ENCODE measurements at places on chromosomes 1 and 21.

GRCh38 chr1:21898326-21899200 lies 38.5 kb downstream of the HSPG2 start:
- no peak for DNase-seq

- DNase-seq: no peak
Observed at GRCh38 chr1:12161662-12162458, 4.9 kb upstream of the TNFRSF1B start.

- DNase-seq: no peak
Observed at GRCh38 chr1:150406483-150406882, 42.5 kb downstream of the RPRD2 start.

DNA sequence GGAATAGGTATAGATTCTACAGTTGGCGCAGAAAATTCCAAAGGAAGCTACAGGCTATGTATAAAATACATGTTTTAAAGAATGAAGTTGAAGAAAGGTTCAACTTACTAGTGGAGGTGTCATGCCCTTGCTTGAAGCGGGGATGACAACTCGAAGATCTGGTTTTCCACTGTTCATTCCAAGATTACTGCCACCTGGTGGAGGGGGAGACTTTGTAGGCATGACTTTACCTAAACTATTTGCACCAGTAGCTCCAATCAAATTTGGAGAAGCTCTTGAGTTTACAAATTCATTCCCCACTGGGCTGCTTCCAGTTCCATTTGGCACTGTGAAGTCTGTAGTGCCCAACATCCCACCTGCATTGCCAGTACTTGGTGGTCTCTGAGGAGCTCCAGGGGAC lies 81.7 kb downstream of the AXDND1 start:
- peak; percentile 10 for DNase-seq

- DNase-seq: no peak
Observed at GRCh38 chr1:158969166-158969565, 37.8 kb downstream of the PYHIN1 start.

- DNase-seq: no peak
Observed at GRCh38 chr1:225880222-225880588, 2.0 kb downstream of the TMEM63A start.

DNA sequence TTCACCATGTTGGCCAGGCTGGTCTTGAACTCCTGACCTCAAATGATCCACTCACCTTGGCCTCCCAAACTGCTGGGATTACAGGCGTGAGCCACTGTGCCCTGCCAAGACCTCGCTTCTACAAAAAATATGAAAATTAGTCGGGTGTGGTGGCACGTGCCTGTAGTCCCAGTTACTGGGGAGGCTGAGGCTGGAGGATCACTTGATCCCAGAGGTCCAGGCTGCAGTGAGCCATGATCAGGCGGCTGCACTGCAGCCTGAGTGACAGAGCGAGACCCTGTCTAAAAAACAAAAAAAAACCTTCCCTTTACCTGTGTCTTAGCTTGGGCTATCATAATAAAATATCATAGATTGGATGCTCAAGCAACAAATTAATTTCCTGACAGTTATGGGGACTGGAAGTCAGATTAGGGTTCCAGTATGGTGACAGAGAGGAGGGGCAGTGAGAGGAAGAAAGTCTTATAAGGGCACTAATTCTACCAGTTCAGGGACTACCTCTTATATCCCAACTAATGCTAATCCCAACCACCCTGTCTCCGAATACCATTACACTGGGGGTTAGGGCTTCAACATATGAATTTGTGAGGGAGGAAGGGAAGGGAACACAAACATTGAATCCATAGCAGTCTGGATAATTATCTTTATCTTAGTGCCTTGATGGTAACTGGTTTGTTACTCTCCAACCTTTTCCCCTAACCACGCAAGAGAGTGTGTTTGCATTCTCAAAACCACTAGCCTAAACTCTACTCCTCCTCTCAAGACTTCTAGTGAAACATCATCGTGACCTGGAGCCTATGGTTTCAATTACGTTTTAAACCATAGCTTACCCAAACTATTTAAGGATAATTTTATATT lies 1.0 kb upstream of the NAXE start:
- DNase-seq: no peak

GRCh38 chr1:162537216-162537615 lies 24.3 kb upstream of the UAP1 start:
- no peak for DNase-seq

DNA sequence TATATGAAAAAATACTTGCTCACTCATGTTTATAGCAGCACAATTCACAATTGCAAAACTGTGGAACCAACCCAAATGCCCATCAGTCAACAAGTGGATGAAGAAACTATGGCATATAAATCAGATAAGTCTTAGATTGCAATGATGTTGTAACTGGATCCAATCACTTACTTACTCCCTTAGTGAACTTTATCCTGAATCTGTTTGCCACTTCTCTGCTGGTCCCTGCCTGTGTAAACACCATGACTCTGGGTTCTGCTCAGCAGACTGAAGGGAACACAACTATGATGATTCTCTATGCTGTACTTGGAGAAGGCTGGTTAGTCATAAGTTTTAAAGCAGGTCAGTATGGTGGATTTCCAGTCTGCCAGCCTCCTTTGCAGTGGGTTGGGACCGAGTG lies 391.2 kb downstream of the RWDD3 start:
- DNase-seq: no peak

DNA sequence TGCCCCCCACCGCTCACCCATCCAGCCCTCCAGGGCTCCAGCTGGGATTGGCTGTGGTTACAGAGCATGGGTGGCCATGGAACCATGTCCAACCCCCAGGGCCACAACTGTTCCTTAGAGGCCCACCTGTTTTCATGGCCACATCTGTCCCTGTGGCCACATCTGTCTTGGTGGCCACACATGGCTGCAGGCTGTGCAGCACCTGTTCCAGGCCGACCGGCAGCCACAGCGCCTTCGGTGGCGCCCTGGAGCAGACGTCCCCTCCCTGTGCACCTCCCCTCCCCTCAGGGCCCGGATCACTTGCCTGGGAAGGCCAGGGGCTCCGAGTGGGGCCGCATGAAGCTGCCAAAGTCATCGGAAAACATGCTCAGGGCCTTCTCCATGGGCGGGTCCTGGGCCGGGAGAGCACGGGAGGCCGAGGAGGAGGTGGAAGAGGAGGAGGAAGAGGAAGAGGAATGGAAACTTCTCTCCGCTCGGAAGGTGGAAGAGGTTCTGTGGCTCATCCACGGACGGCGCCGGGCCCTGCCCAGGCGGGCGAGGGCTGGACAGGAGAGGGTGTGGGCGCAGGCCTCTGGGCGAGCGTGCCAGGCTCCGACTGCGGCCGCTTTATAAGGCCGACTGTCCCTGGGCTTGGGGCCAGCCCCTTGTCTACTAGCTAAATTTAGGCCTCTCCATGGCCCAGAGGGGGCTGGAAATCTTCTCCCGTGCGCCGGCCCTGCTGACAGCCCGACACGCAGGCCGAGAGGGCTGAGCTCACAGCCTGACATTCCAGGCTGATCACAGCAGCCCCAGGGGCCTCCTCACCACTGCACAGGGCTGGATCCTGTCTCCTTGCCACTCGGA lies at the start of gene HSPB7:
HSPB7 (minus strand) TSS at position 583 of the 843 bp plus-strand sequence; CDS start at position 503, 80 bp downstream.
- DNase-seq: no peak

GRCh38 chr1:245707941-245708340 lies 553.2 kb downstream of the KIF26B start:
- no peak for DNase-seq

DNA sequence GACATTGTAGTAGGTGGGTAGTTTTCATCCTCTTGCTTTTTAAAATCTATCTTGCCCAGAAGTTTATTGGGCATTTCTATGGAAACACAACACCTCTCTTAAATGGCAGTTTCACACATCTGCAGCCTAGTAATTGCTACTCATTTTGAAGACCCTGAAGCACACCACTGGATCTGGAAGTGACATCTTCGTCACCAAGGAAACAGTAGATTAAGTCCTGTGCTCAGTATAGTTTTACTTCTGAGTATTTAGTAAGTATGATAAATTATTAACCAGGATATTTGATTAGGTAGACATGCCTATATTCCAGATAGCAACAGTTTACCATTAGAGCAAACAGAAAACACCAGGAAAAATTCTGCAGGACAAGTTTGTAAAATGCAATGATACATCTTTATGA lies 48.7 kb downstream of the UCK2 start:
- DNase-seq: no peak

DNA sequence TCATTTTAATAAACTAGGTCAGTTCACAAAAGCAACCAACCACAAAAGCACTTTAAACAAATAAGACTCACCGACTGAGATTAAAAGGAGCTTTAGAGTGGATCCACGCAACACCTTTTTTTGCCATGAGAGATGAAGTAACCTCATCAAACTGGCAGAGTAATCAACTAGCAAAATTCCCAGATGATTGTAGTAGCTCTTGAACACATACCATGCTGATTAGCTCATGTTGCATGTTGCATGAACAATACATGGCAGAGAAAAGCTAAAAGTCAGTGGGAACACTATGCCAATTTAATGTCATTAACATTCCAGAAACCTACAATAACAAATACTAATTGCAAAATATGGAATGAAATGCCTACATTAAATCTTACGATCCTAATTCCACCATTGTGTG lies 4.1 kb downstream of the WARS2 start:
- no peak for DNase-seq

DNA sequence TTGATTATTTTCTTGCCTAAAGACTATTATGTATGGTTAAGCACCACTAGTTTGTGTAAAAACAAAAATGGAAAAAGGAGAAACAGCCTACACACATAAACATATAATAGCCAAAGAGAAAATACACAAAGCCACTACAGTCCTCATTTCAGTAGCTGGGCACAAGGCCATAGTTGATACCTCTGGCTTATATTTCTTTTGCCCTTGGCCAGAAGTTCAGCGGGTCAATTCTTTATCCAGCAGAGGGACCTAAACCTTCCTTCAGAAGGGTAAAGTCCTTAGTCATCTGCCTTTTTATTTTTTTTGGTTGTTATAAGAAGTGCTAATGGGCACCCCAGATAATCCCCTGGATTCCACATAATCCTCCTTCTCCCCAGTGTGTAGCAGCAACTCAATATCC lies 134.1 kb downstream of the PIGK start:
- DNase-seq: no peak

DNA sequence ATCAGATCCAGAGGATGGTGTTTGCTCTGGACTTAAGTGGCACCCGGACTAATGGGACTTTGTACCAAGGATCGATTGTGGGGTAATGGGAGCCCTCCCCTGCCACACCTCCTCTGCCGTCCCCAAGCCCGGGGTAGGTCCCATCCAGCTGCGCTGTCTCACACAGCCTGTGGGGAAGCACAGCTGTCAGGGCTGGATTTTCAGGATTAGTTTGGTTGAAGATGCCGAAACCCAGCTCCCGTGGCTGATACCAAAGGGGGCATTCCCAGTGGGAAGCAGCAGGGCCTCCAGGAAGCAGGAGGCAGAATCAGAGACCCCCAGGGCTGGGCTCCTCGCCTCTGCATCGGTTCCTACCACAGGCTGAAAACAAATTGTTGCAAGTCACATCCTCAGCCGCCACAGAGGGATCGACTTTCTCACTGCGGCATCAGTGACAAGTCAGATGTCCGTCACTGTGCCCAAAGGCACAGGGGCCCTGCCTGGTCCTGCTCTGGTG lies 59.7 kb downstream of the MATN1 start:
- DNase-seq: no peak

- no peak for DNase-seq
Observed at GRCh38 chr1:208670778-208671177, 426.6 kb upstream of the PLXNA2 start.

GRCh38 chr1:170250531-170251276 lies 104.9 kb downstream of the NTMT2 start:
- DNase-seq: no peak

DNA sequence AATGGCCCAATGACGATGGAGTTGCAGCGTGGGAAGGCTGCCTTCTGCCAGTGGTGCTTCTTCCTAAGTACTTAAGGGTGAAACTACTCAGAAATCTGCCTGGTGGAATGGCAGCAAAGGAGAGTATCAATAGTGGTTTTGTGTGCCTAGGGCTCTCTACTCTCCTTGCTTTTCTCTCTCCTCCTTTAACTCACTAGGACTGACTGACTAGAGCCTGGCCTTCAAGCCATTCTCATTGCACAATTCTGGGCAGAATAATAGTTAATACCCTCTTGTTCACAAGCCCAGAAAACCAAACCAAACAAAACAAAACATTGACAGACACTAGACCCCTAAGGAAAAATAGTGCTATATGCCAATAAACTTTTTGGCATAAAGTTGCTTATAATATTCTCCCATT lies 171.2 kb upstream of the PTGFR start:
- no peak for DNase-seq

GRCh38 chr1:12654004-12654567 lies 10.2 kb downstream of the AADACL4 start:
- no peak for DNase-seq

DNA sequence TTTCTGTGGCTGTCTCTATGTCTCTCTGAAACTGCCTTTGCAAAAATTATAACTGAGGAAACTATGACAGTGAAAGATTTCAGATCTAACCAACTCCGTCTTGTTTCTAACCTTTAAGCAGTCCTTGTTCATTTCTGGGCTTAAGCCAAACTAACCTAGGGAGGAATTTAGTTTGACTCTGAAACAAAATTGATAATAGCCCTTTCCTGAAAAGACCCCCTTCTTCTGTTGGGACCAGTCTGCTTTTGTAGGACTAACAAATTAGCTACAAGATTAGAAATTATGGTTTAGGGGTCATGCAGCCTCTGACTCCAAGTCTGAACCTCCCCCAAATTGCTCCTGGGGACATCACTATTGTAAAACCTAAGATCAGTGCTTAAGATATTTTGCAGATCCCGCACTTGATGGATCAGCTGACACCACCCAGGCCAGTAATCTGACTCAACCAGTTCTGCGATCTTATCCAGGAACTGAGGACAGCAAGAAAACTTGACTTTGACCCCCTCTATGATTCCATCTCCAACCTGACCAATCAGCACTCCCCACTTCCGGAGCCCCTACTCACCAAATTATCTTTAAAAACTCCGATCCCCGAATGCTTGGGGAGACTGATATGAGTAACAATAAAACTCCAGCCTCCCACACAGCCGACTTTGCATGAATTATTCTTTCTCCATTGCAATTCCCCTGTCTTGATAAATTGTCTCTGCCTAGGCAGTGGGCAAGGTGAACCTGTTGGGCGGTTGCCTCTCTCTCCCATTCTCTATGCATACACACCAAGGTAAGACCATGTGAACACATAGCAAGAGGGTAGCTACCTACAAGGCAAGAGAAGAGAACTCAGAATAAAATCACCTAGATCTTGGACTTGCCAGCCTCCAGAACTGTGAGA lies 11.1 kb upstream of the TRIM63 start:
- DNase-seq: no peak

DNA sequence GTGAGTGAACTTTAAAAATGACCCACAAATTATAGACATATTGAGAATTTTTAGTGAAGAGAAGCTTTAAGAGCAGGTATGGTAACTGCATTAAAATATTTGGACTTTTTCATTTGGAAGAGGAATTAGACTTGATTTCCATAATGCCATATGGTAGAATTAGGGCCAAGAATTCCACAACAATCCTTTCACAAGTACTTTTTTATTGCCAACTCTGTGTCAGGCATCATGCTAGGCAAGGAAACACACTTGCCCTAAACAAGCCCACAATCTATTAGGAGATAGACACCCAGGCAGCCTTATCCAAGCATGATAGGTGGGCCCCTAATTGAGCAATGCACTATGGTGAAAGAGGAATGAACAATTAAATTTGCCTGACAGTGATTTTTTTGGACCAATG lies 353.0 kb downstream of the TGFB2 start:
- DNase-seq: no peak
